ENCODE measurements at places on chromosomes 7 and 10. TPM values are rescaled to one million over a fixed set of nuclear protein-coding genes. Genes with fewer than 3 reads are reported as not detected.

- no peak for DNase-seq
Measured at GRCh38 chr7:126959649-126960048, 293.1 kb downstream of the GRM8 start.

DNA sequence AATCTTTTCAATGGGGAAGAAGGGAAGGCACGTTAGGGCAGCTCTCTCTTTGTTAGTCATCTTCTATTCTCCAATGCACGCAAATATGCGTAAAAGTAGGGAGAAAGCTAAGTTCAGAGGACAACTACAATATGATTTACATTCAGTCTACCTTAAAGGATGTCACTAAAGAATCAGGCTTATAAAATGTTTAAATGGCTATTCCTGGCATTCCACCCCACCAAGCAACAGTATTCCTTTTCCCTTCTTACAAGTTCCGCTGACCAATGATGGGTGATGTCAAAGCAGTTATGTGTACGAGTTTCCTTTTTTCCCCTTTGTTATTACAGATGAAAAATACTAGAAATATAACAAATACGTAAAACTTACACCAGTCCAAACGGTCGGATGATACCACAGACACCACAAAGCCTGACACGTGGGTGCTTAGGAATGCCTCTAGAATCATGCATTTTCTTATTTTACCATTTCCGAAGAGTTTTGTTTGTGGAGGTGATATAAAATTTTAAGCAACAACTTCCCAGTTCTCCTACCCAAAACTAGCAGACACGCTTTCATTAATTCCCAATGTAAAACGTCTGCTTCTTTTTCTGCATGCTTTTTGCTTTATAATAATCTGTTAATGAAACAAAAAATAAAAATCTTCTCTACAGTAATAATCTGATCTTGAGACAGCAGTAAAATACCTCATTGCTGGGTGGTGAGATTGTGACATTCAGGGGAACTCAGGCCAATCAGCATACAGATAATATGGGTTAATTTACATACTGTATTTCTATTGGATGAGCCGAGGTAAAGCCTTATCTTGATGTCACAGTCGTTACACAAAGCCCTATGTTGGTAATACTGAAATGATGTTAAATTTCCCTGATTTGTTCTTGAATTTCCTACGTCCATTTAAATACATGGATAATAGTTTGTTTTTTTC is 708 bp upstream of the GPR85 start:
- DNase-seq = no peak

GRCh38 chr7:6637544-6638229 is 569 bp downstream of the ZNF316 start:
- DNase-seq = no peak

DNA sequence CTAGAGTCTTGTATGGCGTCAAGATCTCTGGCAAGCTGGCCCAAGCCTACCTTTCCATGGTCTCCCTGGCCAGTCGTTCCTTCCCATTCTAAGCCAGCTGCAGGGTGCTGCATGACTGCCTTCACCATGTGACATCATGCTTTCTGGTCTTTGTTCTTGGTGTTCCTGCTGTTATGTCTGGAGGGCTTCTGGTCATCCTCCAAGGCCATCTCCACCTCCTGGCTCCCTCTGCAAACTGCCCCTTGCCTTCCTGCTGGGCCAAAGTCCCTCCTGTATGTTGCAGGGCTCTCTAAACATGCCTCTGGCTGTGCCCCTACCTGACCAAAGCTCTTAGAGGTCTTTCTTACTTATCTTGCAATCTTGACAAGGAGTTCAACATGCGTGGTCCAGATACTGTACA is 44.4 kb upstream of the SHH start:
- DNase-seq = no peak

DNA sequence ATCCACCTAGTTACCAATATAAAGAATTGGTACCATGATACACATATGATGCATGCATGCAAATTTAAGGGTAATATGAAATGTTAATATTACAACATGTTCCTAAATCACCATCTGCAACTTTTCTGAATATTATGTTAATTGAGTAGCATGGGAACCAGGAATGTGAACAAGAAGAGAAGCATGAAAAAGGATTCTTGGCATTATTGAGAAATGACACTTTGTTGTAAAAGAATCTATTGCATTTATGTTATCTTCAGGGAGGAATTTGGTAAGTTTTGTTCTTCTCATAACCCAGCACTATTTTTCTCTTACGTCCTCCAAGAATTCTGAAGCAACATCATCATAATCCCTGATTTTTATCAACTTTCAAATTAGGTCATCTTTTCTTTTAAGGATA is 159.9 kb upstream of the SLC25A13 start:
- no peak for DNase-seq

GRCh38 chr7:64463636-64464375 is 99.1 kb downstream of the ZNF680 start:
- peak; percentile 86 for DNase-seq

DNA sequence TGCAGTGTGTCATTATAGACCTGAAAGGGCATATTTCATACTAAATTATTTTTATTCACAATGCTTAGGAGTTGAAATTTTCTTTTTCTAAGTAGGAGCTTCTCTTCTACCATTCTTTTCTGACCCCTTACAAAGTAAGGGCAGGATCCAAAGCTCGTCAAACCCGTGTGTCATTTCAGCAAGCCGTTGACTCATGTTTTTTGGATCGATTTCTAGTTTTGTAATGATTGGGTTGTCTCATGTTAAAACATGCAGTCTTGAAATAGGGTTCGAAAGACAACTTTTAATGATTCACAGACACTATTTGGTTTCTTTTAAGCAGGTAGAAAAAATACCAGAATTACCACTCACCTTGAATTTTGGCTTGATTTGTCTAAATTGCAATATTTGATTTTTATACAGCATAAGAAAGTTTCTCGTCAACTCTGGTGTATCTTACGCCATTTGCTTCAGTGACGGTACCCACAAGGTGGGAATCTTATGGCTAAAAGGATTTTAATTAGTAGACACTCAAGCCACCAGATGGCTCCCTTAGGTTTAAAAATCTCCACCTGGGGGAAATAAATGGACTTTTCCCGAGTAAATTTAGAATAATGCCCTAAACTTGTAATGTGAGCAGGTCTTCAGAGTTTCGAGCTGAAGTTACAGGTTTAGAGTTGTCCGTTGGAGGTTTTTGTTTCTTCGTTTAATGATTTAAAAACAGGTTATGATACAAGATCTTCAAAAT is 283.4 kb downstream of the CCDC3 start:
- DNase-seq = no peak

DNA sequence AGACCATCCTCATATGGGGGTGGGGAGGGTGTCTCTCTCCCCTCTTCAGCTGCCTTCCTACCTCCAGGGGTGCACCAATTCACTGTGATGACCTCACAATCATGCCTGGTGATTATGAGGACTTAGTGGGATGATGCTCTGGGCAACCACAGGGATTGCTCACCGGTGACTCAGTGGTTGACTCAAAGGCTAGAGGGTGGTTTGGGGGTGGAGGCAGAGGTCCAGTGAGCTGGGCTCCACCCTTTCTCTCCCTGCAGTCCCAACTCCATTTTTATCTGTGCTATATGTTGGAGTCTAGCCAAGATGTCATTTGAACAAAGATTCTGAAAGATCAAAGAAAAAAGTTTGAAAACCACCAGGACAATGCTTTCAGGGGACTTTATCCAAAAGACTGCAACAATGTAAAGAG is 286.9 kb downstream of the KCNMA1 start:
- DNase-seq = no peak

DNA sequence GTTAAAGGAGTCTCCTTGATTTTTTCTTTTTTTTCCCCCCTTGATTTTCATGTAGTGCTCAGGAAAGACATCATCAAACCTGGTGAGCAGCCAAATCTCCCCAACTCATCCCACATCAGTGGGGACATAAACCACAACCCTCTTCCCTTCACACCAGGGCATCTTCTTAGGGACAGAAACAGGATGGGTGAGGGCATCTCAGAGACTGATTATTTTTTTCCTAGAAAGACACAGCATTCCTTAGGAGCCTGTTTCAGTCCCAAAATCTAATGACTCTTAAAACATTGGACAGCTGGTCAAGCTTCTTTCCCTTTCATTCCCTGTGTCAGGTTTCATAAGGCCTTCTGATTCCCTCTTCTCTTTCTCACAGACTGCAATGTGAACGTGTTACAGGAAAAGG is 31.5 kb upstream of the GSAP start:
- no peak for DNase-seq

DNA sequence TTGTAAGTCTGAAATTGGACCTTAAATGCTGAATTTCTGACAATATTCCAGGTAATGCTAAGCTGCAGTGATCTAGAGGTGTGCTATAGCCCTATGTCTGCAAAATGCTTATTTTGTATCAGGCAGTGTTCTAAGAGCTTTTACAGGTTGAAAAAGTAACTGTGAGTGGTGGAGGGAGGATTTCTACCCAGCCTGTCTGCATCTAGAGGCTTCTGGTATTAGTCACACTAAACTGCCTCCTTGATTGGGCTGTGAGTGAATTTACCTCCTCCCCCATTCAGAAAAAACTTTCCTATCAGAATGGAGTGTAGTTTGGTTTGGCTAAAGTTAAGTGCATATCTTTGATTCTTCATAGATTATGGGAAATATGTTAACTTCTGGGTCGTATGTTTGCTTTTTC is 56.8 kb downstream of the BBS9 start:
- DNase-seq = no peak

- DNase-seq = no peak
Measured at GRCh38 chr7:8822595-8822994, 389.2 kb downstream of the NXPH1 start.

GRCh38 chr7:40507166-40507565 is 372.4 kb downstream of the SUGCT start:
- DNase-seq = no peak

DNA sequence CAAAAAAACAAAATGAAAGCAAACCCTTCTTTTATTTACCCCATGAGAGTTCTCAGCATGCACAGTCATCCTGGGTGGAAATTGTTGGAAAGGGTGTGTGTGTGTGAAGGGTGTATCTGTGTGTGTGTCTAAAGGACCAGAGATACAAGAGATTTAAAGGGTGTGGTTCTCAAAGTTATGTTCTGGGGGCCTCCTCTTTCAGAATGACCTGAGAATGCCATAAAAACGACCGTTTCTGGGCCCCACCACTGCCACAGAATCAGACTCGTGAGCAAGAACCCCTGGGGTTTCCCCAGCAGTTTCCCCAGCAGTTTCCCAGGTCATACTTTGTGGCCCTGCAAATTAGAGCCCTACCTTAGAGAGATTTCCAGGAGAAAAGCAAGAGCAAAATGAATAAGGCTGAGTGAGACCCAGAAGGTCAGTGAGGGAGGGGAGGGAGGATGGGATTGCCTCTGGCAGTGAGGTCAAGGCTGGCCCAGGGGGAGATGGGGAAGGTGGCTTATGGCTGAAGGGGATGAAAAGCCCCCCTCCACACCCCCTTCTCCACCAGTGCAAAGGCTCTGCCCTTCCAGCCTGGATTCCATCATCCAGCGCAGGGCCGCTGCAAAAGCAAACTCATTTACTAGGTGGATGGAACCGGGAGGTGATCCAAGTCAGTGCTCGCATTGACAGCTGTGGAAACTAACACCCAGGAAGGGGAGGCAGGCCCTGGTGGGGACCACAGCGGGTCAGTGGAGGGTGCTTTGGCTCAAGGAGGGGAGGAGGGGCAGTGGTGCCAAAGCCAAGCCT is 10.2 kb downstream of the PYROXD2 start:
- no peak for DNase-seq

Gene COMMD3
- total RNA-seq = 89.9 TPM

Gene WNT8B
- not detected for total RNA-seq

Gene TET1
- 3.1 TPM for total RNA-seq

Gene NFKB2
- 15.1 TPM for total RNA-seq

Gene MRPS33
- 122 TPM for total RNA-seq
